ENCODE measurements at places on chromosomes 5 and 9. TPM values are rescaled to one million over a fixed set of nuclear protein-coding genes. Genes with fewer than 3 reads are reported as not detected.

Gene PCDHB12
- total RNA-seq: 0.26 TPM

Gene TPPP
- 0.26 TPM for total RNA-seq

Gene PROB1
- total RNA-seq: 0.77 TPM

Gene ARHGEF37
- total RNA-seq: 5.3 TPM

Gene LEAP2
- total RNA-seq: 0.33 TPM

Gene ASPN
- 10.4 TPM for total RNA-seq
